ENCODE measurements at places on chromosomes 11 and 22.

GRCh38 chr11:94590352-94591041 lies 23.3 kb downstream of the PIWIL4 start:
- DNase-seq: no peak

DNA sequence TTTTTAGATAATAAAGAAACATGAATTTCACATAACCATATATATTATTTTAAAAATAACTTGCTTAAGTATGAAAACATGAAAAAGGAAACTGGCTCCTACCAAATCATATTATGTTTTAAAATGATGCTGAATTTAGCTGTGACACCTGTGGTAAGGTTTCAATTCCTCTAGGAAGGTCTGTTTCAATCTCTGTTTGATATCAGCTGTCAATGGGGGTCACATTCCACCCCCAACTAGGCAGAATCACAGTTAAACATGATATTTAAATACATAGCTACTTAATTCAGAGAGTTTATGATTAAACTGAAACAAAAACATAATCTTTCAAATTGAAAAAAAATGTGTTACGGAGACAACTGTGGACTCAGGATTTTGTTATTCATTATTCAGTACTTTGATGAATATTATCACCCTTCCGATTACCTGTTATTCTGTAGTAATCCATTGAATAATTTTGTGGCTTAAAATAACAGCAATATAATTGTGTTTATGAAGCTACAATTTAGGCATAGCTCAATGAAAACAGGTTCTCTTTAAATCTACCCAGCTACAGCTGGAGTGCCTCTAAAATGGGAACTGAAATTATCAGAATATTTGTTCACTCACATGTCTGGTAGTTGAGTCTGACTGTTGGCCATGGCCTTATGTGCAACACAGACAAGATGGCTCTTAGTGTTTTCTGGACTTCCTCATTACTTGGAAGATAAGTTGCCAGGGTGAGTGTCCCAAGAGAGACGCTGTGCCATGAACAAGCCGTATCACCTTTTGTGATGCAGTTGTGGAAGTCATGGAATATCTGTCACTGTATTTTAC lies 244.6 kb upstream of the ANO3 start:
- no peak for DNase-seq

- DNase-seq: no peak
These were observed 16.1 kb upstream of the EED start for GRCh38 chr11:86228269-86229038.

GRCh38 chr11:35992548-35992947 lies 48.7 kb downstream of the LDLRAD3 start:
- DNase-seq: no peak

DNA sequence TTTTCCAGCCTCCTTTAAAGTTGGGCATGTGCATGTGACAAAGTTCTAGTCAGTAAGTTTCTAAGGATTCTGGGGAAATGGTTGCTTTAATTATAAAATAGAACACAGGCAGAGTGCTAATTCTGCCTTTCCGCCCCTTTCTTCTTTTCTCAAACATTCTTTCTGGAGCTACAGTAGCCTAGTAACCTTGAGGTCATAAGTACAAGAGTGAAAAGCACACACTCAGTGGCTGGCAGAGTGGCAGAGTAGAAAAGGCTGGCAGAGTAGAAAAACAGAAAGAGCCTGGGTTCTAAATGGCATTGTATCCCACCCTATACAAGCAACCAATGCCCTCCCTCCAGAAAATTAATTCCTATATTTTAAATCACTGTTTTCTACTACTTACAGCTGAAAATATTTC lies 51.2 kb downstream of the PAK1 start:
- DNase-seq: no peak

DNA sequence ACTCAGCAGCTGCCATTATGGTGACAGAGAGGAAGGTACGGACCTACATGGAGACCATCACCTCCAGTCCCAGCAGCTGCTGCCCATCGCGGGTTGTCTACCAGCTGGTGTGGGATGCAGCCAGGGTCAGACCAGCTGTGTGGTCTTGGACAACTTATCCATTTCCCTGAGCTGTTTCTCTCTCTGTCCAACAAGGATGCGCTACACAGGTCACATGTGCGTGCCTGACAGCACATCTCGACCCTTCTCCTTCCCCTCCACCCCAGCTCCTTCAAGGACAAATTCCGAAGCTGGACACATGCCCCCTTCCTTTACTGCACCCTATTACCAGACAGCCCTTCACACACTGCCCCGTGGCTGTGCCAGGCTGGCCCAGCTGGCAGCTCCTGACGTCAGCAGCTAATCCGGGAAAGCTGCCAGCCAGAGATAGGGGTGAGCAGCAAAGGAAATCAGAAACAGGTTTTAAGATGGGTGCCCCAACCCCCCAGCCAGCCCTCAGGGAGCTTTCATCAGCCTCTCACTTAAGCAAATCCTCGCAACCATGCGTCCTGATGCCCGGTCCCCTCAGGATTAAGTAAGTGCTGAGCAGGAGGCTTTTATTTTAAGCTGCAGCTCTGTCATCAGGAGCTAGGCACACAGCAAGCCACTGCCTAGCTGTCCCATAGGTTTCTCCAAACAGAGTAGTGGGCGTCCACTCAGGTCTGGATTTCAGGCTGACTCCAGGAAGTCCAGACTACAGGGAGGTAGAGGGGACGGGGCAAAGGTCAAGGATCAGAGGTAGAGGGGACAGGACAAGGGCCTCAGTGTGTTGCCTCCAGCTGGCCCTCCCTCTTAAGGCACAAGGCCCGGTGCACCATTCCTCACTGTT lies 20.3 kb downstream of the TEF start:
- no peak for DNase-seq
